ENCODE measurements at places on chromosomes 4 and X.
A peak's percentile ranks its signal among the peaks of the same experiment; 100 is the strongest.

DNA sequence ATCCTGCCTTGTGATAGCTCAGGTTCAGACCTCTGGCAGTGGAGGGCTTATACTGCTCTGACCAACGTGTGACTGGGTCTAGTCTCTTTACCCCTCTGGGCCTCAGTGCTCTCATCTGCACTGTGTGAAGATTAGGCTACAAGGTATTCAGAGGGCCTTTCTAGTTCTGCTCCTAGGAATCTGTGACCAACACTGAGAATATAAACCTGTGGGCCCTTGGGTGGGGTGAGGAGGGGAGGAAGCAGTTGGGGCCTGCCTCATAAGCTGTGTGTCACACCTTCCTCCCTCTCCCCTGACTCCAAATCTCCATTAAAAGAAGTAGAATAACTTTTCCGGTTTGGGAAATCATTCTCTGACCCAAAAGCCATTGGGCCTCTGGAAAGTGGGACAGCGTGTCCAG lies 66.3 kb upstream of the MSN start:
- DNase-seq, result no peak

- DNase-seq, result no peak
Measured at GRCh38 chr4:56086073-56086541, 137.4 kb downstream of the CEP135 start.

GRCh38 chr4:147233-147632 lies 22.9 kb downstream of the ZNF718 start:
- DNase-seq, result no peak

DNA sequence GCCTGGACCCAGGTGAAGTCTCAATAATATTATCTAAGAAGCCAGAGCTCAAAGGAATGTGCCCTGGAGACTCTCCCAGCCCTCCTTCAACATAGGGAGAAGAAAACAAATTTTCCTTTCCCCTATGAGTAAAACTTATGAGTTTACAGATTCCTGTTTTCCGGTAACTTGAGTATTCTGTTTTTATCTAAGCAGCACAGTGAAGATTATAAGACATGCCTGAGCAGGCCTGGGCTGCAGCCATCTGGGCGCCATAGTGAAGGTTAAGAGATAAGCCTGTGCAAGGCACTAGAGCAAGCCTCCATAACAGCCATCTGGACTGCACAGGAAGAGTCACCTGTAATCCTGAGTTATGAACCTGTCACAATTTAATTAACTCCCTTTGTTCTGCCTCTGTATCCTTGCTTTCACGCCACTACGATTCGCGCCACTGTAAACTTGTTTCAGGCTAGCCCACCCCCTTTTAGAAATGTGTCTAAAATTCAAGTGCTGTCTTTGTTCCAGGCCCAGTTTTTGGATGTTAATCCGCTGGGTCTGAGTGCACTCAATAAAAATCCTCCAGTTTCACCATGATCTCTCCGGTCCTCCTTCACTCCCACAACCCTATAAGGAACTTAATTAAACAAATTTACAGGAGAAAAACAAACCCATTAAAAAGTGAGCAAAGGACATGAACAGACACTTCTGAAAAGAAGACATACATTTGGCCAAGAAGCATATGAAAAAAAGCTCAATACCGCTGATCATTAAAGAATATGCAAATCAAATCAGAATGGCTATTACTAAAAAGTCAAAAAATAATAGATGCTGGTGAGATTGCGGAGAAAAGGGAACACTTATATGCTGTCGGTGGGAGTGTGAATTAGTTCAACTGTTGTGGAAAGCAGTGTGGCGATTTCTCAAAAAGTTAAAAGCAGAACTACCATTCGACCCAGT lies 189.5 kb downstream of the APBB2 start:
- peak; percentile 35 for DNase-seq

- no peak for DNase-seq
Measured at GRCh38 chr4:181952478-181952877, 290.7 kb upstream of the TENM3 start.

DNA sequence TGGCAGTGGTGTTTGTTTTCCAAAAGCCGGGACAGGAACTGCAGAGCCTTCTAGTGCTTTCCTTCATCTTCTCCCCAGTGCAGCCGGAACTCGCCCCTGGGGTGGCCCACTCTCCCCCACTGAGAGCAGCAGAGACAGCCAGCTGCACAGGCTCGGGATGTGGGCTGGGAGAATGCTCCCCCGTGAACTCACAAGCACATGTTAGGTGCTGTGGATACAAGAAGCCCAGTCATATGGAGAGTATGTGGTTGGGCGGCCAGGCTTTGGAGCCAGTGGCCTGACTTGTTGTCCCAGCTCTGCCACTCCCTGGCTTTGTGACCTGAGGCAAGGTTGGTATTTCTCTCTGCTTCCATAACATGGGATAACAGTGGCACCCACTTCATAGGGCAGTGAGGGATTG lies 9.4 kb upstream of the KIAA0232 start:
- DNase-seq, result no peak

GRCh38 chr4:155114790-155115189 lies 93.6 kb upstream of the NPY2R start:
- no peak for DNase-seq

- DNase-seq, result no peak
Measured at GRCh38 chrX:42047886-42048285, 124.5 kb upstream of the CASK start.

- no peak for DNase-seq
Measured at GRCh38 chr4:118335324-118335723, 17.5 kb downstream of the PRSS12 start.

GRCh38 chrX:7146020-7146702 lies 1.4 kb upstream of the STS start:
- peak; percentile 4 for DNase-seq

GRCh38 chr4:112279882-112280315 lies 5.8 kb downstream of the TIFA start:
- DNase-seq, result no peak

DNA sequence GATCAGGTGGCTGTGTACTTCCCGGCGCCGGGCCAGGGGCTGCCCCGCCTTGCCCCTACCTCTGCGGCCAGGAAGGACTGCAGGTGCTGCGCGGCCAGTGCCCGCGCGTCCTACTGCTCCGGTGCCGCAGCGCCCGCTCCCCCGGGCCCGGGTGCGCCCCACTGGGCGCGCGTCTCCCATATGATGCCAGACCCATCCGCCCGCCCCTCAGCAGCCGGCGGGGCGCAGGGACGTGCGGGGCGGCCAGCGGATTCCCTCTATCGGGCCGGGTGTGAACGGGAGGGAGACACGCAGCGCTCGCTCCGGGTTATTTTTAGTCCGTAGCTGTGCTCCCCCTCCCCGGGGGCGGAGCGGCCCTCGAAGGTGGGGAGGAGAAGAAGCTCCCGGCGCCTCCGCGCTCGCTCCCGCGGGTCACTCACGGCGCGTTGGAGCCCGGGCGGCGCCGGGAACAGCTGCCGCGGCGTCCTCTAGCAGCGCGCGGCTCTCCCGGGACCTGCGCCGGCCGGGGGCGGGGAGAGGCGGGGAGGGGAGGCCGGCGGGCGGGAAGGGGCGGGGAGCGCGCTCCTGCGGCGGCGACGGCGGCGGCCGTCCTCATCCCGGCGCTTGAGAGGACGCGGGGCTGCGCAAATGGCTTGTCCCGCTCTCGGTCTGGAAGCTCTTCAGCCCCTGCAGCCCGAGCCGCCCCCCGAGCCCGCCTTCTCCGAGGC lies 103.6 kb downstream of the UCHL1 start:
- no peak for DNase-seq

- DNase-seq, result no peak
Measured at GRCh38 chr4:154088741-154089140, 299.9 kb upstream of the SFRP2 start.

- DNase-seq, result peak; percentile 83
Measured at GRCh38 chrX:37871626-37872302, 24.4 kb upstream of the DYNLT3 start.

DNA sequence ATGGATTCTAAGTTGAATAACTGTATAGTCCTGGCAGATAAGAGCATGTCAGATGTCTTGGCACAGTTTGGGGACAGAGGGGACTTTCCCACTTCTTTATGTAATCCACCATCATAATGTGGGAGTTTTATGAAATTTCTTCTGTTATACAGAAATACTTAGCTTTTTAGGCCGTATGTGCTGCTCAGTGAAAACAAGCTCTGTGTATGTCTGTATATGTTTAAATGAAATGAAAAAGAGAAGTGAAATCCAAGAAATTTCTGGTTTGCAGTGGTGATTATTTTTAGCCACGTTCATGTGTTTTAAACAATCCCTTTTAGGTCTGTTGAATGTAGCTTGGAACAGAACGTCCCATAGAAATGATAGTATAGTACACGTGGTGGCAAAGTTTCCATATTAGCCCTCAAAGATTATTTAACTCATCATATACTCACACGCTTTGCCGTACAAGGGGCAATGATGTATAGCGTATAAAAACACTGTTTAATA lies 41.0 kb downstream of the GAB1 start:
- peak; percentile 24 for DNase-seq

Data from erythroblast (primary cell).